ENCODE measurements at places on chromosomes 12 and 14. TPM values are rescaled to one million over a fixed set of nuclear protein-coding genes. Genes with fewer than 3 reads are reported as not detected.

DNA sequence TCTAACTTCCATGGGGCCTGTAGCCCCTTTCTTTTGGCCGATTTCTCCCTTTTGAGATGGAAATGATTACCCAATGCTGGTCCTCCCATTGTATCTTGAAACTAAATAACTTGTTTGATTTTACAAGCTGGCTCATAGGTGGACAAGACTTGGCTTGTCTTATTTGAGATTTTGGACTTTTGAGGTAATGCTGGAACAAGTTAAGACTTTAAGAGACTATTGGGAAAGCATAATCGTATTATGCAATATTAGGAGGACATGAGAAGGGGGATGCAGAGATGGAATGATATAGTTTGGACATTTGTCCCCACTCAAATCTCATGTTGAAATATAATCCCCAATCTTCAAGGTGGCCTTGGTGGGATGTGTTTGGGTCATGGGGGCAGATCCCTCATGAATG, 49.2 kb upstream of the LYZ start:
- no peak for DNase-seq

DNA sequence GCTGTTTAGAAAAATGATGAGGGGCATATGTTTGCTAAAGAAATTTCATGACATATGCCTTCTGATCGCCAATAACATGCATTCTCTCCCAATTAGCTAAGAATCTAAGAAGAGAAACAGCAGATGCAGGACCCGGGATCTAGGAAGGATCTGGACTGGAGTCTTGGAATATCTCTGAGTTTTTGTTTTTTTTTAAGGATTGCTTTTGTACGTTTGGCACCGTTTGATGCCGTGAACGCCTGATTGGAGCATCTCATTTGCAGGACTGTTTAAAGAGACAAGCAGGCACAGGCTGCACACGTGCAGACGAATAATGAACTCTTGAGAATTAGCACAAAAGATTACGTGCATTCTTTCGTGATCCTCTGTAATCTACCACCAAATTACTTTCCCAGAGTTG, 13.6 kb downstream of the EML1 start:
- DNase-seq: no peak

Gene SLC22A17
- total RNA-seq: 10.1 TPM

DNA sequence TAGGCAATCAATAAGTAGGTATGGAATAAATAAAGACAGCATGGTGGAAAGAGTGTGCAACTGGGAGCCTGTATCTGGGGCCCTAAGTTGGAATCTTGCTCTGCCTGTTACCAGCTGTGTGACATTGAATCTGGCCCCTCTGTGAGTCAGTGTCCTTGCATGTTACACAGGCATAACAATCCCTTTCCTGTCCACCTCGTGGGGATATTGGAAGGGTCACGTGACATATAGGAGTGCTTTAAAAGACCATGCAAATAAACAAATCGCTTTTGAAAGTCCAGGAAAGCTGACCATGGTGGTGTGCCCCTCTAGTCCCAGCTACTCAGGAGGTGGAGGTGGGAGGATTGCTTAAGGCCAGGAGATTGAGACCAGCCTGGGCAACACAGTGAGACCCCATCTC, 51.1 kb upstream of the VRK1 start:
- DNase-seq: no peak

GRCh38 chr14:77843195-77843594, 43.3 kb downstream of the ADCK1 start:
- DNase-seq: no peak

DNA sequence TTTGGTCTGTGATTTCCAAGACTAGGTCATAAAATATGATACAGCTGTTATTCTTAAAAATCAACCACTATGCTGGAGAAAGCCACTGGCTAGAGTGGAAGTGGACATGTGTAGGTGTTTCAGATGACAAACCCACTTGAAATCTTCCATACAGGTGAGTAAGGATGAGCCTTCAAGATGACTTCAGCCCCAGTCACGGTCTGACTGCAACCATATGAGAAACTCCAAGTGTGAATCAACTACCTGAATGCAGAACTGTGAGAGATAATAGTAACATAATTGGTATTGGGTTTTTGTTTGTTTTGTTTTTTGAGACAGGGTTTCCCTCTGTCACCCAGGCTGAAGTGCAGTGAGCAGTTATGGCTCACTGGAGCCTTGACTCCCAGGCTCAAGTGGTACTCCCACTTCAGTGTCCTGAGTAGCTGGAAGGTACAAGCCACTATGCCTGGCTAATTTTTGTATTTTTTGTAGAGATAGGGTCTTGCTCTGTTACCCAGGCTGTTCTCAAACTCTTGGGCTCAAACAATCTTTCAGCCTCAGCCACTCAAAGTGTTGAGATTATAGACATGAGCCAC, 273.3 kb upstream of the LRIG3 start:
- DNase-seq: no peak

Gene RAD9B
- total RNA-seq: 1.1 TPM

Gene BTBD6
- total RNA-seq: 48.8 TPM

Gene EGLN3
- total RNA-seq: 136 TPM

GRCh38 chr14:22509036-22509709, 79.9 kb downstream of the DAD1 start:
- DNase-seq: no peak

GRCh38 chr14:102749393-102750305, 27.6 kb upstream of the TRAF3 start:
- DNase-seq: no peak

DNA sequence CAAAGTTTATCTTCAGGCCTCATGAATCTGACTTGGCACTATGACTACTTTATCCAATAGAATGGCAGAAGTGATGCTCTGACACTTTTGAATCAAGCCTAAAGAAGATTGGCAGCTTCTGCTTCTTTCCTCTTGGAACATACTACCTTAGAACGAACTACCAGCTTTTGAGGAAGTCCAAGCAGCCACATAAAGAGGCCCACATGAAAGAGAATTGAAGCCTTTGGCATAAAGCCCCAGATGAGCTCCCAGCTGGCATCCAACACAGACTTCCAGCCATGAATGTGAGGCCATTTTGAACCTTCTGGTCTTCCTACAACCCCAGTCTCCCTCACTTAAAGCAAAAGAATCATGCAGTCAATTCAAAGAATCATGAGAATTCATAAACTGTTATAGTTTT, 65.8 kb downstream of the EEA1 start:
- no peak for DNase-seq

Gene USP44
- 1.0 TPM for total RNA-seq

- DNase-seq: no peak
Observed at GRCh38 chr12:75455839-75456238, 24.7 kb upstream of the GLIPR1 start.

- no peak for DNase-seq
Observed at GRCh38 chr14:60204843-60205774, 39.9 kb upstream of the DHRS7 start.

- DNase-seq: no peak
Observed at GRCh38 chr12:78290606-78291345, 460.1 kb downstream of the NAV3 start.

DNA sequence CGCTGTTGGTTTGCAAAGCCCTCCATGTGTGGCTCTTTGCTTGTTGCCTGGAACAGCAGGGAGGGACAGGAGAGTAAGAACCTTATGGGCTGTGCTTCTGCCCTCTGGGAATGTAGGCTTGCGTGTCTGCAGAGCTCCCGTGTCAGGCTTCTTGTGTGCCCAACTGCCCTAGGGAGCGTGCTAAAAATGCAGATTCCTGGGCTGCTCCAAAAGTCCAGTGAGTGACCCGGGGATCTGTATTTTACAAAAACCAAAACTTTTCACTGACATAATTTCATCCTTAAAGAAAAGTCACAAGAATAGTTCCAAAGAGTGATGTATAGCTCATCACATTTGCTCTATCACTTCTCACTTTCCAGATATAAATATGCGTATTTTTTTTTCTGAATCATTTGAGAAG, 34.8 kb upstream of the CCDC63 start:
- DNase-seq: no peak

Gene SLC24A4
- 0.49 TPM for total RNA-seq
